ENCODE measurements at places on chromosomes 5 and 9. TPM values are rescaled to one million over a fixed set of nuclear protein-coding genes. Genes with fewer than 3 reads are reported as not detected.

Gene ARID3C
- total RNA-seq = 0.31 TPM

Gene GPR21
- total RNA-seq = 0.87 TPM

Gene KIF20A
- total RNA-seq = 69.1 TPM

Gene SLC6A3
- not detected for total RNA-seq

Gene PDE8B
- 0.13 TPM for total RNA-seq

Gene PAPPA
- 21.9 TPM for total RNA-seq

Gene PMPCA
- 37.7 TPM for total RNA-seq

Gene PLGRKT
- 16.6 TPM for total RNA-seq

Gene PCDHGA9
- 5.7 TPM for total RNA-seq

Gene PCDHA1
- total RNA-seq = under 0.01 TPM

Gene OBP2B
- total RNA-seq = not detected

Gene FNIP1
- total RNA-seq = 51.5 TPM

Gene NPDC1
- 28.4 TPM for total RNA-seq

Gene SPZ1
- not detected for total RNA-seq

Gene ZNF169
- total RNA-seq = 2.9 TPM

Gene AGXT2
- not detected for total RNA-seq

Gene MEIKIN
- 0.06 TPM for total RNA-seq

Gene LCNL1
- 1.6 TPM for total RNA-seq

Gene DAB2IP
- 36.7 TPM for total RNA-seq

Gene NR5A1
- total RNA-seq = not detected

Gene LCN1
- not detected for total RNA-seq

Gene OTP
- not detected for total RNA-seq

Gene GCNT4
- 3.5 TPM for total RNA-seq

Gene FOXD4L4
- 0.26 TPM for total RNA-seq

Gene CCL27
- total RNA-seq = not detected

Gene EGFL7
- 15.5 TPM for total RNA-seq

Gene CSF2
- total RNA-seq = not detected

Gene ENG
- total RNA-seq = 69.0 TPM

Gene GMCL2
- total RNA-seq = not detected

Gene PCDHA8
- total RNA-seq = not detected

Gene PCDHB7
- 0.79 TPM for total RNA-seq

Measured in aortic smooth muscle cell (primary cell).